HT1080 (cell line): ENCODE measurements at places on chromosomes 4 and X. TPM values are rescaled to one million over a fixed set of nuclear protein-coding genes. Genes with fewer than 3 reads are reported as not detected.

The CSAG2 gene
- total RNA-seq: 2.9 and 6.1 TPM in 2 replicates

The MAGEA1 gene
- total RNA-seq: 14.1 and 15.2 TPM in 2 replicates

The ADH1A gene
- total RNA-seq: not detected in 2 replicates

The TMSB15C gene
- total RNA-seq: 0.35 and 0.73 TPM in 2 replicates

The SRPX2 gene
- 10.3 and 13.0 TPM in 2 replicates for total RNA-seq

The HS3ST1 gene
- 0.57 and 3.5 TPM in 2 replicates for total RNA-seq

The S100G gene
- total RNA-seq: not detected in 2 replicates
